ENCODE measurements at places on chromosomes 11 and 22.

- DNase-seq = no peak
Observed at GRCh38 chr22:33894515-33894914, 25.8 kb downstream of the LARGE1 start.

DNA sequence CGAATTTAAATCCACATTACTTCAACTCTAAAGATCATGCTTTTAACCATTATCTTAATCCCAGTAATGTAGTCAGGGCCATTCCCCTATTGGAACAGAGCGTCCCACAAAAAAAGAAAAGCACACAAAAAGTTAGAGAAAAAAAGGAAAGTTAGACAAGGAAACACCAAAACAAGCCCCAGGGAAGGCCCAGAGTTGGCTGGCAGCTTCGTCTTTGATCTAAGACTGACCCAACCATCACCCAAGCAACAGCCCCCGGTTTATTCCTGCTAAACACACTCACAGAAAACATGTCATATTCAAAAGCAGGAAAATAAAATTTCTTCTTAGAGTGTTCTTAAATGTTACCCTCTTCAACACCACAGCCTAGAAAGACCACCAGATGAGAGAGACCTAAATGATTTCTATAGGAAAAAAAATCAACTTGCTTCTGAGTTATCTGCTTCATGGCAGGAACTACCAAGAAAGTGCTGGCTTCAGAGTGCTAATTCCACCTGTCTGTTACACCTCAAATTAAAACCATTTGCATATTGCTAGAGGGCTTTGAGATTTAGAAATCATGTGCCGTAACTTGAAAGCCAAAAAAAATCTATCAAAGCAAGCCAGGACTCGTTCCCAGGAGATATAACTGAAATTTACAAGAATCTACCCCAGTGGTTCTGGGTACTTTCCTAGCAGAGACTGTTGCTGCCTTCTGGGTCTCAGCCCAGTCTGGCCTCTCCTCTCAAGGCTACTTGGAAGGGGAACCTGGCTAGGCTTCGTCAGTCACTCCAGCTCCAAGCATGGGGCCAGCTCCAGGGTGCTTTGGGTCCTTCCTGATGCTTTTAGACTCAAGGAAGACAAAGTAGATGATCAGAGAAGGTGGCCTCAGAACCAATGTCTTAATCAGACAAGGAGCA is 31.2 kb downstream of the POU2AF3 start:
- DNase-seq = no peak

- no peak for DNase-seq
Observed at GRCh38 chr22:19530751-19531150, 6.5 kb upstream of the CLDN5 start.

DNA sequence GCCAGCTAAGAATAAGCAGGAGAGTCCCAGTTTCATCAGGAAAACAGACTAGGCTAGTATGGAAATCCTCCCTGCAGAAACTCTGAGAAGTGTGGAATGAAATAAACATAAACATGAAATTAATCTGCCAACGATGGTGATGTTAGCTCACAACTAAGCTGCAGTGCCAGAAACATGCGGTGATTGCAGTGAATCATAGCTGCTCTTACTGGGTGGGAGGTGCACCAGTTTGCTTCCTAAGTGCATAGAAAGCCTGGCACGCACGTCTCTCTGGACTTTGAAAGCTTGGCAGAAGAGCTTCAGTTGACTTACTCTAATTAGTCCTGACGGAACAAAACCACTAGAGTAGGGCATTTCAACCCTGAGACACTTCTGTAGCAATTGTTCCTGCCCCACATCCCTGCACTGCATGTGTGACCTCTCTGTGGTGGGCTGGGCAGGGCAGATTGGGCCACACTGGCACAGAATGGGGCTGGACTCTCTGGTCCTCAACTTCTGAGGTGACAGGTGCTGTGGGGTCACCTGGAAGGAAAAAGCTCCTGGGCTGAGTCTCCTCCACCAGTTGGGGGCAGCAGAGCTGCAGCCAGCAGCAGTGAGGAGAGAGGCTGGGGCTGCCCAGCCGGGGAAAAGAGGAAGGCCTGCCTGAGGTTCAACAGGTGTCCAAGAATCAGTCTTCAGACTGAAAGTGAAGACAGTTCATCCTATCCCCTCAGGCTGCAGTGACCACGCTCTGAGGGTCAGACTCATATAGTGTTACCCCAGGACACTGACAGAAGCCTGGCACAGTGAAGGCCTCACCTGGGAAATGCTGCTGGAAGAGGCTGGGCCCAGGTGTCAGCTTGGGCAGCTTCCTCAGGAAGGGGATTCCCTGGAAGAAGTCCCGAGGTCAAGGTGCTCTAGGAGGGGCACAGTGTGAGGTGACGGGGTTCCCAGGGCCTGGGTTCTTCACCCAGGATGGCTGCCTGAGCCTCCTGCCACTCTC is 40.5 kb downstream of the GGTLC2 start:
- no peak for DNase-seq

- DNase-seq = no peak
Observed at GRCh38 chr22:45008186-45008681, 1.6 kb downstream of the PHF21B start.

GRCh38 chr22:44129619-44129976 is 51.1 kb upstream of the PARVG start:
- DNase-seq = no peak

GRCh38 chr11:5691964-5692361 is 2.4 kb downstream of the TRIM22 start:
- DNase-seq = no peak

GRCh38 chr11:118142809-118143208 is 9.8 kb downstream of the SCN4B start:
- DNase-seq = no peak

DNA sequence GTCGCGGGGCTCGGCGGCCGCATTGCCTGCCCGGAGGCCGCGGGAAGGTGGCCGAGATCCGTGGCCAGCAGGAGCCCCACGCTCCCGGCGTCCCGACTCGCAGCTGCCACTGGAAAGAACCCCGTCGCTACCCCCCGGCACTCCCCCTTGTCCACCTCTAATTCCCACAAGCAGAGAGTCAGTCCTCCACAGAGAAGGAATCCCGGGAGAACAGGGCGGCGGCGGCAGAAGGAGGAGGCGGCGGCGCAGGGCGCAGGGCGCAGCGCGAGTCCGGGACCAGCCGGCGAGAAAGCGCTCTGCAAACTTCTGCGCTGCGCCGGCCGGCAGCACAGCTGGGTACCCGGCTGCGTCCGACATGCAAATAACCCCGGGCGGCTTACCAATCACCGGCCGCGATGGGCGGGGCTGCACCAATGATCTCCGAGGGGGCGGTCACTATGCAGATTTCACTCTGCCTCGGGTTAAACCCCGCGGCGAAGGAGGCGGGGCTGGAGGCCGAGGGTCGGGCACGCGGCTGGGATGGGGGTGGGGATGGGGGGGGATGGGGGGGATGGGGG is at the start of gene ABTB2:
ABTB2 (minus strand) TSS at position 310 of the 557 bp plus-strand sequence.
- no peak for DNase-seq

- no peak for DNase-seq
Observed at GRCh38 chr11:80916173-80916798, 1475.5 kb upstream of the TENM4 start.

GRCh38 chr11:77705195-77705875 is 67.7 kb upstream of the CLNS1A start:
- DNase-seq = no peak

GRCh38 chr11:131404010-131404409 is 33.6 kb downstream of the NTM start:
- no peak for DNase-seq

DNA sequence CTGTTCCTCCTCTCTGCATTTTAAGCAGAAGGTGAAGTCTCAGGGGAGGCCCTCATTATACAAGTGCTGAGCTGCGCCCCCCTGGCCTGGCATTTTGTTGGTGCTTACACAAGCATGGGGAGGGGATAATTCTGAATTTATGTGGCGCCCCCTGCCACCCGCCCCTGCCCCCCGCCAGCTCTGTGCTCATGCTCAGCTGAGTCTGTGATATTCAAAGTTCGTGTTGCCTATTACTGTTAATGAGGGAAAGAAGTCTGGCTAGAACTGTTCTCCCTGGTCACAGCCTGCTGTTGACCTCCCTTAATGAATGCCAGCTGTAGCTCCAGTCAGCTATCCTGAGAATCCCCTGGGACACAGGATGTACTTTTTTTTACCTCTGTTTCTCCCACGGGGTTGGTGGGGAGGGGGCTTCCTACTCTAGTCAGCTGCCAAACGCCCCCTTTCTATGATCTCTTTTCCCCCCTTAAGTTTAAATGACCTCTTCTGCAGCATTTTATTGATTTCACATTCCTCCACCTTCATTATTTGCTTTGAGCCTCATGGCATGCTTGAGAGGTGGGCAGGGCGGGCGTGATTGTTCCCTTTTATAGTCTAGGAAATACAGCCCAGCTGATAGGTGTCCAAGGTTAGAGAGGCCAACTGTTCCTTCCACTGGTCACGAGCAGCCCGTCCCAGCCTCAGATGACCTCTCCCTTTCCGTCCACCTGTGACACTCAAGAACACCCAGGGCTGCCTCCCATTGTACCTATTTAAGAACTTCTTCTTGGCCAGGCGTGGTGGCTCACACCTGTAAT is 12.2 kb downstream of the USP2 start:
- no peak for DNase-seq

DNA sequence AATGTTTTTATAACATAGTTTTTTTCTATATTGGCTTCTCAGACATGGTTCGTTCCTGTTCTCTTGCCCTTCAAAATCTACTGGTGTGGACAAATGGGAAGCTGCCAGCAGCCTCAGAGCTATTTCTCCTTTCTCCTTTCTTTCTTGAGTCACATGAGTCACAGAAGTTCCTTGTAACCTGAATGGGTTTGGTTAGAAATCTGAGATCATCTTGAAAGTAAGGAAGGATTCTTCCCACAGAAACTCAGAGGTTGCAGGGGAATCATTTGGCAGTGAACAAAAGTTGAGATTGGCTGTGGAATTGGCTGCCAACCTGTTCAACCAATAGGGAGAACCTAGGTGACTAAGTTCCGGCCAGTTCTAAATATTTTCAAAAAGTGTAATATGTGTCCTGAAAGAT is 12.5 kb downstream of the PLET1 start:
- no peak for DNase-seq

DNA sequence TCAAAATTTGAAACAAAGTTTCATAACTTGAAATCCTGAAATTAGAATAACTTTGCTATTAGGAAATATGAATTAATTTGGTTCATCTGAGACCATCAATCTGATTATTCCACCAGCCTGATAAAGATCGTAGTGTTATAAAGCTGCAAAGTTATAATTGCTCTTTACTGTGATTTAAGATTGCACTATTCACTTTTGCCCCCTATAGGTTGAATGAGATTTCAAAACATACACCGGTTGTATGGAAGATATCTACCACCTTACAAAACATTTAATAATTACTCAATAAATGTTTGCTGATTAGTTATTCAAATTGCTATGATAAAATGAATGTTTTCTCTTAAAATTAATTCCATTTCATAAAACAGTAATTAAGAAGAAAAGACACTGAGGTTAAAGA is 26.1 kb downstream of the APIP start:
- no peak for DNase-seq

GRCh38 chr11:81772166-81772565 is 961.5 kb downstream of the FAM181B start:
- DNase-seq = no peak

- no peak for DNase-seq
Observed at GRCh38 chr11:36365907-36366306, 69.8 kb downstream of the PRR5L start.

GRCh38 chr11:10109806-10110205 is 184.2 kb downstream of the SBF2 start:
- DNase-seq = no peak

GRCh38 chr11:47109051-47109726 is 67.5 kb downstream of the ARFGAP2 start:
- no peak for DNase-seq

- no peak for DNase-seq
Observed at GRCh38 chr11:75087319-75088305, 9.1 kb downstream of the OR2AT4 start.

- DNase-seq = peak; percentile 87
Observed at GRCh38 chr11:1559111-1559951, 12.7 kb downstream of the DUSP8 start.

DNA sequence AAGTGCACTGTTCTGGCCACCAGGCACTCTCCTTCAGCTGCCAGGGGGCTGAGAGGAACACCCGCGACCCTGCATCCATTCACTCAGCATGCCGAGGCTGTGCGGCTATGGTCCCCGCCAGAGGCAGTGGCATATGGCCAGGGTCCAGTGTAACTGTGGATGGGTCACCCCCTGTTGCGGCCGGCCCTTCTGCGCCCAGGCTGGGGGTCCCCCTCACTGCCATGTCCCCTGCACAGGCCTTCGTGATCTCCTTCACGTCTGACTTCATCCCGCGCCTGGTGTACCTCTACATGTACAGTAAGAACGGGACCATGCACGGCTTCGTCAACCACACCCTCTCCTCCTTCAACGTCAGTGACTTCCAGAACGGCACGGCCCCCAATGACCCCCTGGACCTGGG is 20.8 kb upstream of the FADD start:
- DNase-seq = no peak

GRCh38 chr11:61621917-61622585 is 41.2 kb upstream of the SYT7 start:
- no peak for DNase-seq

DNA sequence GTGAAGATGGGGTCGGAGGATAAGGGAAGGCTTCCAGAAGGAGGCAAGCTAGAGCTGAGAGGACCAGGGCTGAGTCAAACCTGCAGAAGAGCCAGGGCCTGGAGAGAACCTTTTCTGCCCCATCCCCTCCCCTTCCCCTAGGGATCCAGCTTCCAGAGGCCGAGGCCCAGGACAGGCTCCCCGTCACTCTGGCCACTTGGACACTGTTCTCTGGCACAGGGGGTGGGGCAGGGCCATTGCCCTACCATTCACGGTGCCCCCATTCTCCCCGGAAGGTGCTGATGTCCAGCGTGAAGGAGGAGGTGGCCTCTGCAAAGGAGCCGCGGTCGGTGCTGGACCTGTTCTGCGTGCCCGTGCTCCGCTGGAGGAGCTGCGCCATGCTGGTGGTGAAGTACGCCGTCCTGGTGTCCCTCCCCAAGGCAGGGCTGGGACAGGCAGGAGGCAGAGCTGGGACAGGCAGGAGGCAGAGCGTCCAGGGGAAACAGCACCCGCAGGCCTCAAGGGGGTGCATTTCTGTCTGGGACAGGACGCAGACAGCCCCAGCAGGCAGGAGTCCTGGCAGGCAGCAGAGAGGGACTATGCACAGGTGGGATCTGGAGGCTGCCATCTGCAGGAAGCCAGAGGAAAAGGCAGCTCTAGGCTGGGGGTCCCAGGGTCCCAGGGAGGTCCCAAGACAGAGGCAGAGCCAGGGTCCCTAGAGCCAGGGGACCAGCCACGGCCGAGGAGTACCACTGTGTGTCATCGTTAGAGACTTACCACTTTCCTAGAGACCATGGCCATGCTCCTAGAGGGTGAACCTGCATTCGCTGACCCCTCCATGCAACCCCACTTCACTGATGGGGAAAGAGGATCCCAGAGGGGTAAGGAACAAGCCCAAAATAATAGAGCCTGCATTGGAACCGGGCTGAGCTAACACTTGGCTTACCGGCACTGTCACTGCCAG is 25.8 kb upstream of the SLC22A12 start:
- no peak for DNase-seq

DNA sequence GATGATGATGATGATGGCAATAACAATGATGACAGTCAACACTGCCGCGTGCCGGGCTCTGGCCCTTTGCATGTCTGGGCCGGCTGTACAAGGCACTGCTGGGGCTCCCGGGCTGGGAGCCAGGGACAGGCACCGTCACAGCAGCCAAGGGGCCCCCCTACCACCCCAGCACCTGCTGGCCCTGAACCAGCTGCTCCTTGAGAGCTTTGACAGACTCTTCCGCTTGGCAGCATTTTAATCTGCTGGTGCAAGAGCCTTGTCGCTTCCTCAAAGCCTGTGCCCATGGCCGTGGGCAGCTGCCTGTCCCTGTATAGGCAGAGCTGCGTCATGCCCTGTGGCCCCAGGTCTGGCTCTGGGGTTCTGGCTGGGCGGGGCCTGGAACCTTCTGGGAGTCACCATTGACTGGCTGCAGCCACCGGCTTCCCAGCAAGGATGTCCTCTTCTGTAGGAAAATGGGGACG is 12.9 kb upstream of the MUC6 start:
- DNase-seq = no peak

Measured in cerebellar nuclear complex (tissue), 1 donor.